ENCODE measurements at places on chromosomes 5 and 9.

DNA sequence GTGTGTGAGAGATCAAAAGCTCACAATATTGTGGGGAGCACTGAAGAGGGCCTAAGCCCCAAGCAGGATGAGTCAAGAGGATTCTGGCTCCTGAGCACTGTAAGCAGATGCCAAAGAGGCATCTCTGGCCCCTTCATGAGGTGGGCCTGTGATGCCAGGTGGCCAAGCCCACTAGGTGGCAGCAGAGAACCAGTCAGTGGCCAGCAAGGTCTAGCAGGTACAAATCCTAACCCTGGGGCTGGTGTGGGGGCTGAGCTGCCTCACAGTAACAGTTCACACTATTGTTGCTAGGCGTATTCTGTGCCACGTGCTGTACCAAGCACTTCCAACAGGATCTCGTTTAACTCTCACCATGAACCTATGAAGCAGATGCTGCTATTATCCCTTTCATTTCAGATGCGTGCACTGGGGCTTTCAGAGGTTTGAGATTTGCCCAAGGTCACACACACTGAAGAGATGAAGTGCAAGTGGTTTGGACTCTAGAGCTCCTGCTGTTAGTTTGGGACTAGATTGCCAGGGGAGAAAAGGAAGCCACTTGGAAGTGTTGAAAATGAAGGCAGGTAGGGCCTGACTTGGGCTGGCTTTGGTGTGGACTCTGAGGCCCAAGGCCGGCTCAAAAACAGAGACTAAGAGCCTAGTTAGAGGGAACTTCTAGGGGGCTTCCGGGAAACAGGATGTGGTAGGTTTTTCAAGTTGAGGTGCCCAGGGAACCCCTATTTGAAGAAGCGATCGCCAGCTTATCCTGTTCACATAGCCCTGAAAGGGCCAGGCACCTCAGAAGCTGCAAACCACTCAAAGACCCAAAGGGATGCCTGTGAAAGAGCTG lies 4.4 kb upstream of the MLANA start:
- DNase-seq: peak; percentile 74

DNA sequence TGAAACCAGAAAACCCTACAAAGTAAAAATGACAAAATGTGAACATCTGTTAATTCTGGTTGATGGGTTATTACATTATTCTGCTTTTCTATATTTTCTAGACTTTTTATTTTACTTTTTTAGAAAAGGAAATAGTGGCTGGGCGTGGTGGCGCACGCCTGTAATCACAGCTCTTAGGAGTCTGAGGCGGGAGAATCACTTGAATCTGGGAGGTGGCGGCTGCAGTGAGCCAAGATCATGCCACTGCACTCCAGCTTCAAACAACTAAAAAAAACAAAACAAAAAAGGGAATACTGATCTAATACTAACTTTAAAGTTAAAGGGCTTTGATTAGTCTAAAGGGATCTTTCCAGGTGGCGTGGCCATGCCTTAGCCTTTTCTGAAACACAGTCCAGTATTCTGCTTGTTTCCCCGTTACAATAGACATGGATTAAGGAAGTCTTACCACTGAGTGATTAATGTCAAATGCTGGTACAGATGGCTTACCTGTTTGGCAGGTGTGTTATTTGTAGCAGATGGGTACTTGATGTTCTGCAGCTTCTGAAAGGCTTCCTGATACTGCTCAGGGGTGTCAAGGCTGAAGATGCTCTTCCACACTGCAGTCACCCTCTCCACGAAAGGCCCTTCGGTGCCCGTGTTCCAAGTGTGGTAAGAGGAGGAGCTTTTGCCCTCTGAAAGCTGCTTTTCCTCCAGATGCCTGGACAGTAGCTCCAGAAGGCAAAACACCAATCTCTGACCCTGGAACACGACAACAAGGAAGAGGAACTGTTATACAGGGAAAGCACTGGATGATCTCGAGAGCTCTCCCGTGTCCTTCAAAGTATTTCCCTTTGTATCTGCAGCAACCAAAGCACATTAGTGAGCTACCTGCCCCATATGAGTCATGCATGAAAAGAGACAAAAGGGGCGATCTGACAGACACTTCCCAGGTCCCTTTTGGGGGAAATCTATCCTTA lies 37.5 kb downstream of the CNOT8 start:
- no peak for DNase-seq

- no peak for DNase-seq
Observed at GRCh38 chr5:146047396-146047795, 58.0 kb downstream of the PLAC8L1 start.

DNA sequence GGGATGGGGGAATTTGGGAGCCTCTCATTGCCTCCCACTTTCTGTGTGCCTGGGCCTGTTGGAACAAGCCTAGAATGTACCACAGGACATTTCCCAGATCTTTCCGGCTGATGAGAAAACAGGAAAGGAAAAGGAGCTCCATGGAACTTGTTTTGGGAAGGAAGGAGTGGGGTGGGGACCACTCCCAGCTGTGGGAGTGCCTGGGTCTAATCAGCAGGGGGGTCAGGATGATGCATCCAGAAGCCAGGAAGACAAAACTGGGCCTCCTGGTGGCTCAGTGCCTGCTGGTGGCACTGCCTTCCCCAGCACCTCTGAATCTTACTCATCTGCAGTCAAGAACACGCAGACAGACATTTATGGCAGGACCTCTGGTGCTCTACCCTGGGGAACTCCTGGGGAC lies 2.8 kb downstream of the SMIM33 start:
- peak; percentile 58 for DNase-seq

DNA sequence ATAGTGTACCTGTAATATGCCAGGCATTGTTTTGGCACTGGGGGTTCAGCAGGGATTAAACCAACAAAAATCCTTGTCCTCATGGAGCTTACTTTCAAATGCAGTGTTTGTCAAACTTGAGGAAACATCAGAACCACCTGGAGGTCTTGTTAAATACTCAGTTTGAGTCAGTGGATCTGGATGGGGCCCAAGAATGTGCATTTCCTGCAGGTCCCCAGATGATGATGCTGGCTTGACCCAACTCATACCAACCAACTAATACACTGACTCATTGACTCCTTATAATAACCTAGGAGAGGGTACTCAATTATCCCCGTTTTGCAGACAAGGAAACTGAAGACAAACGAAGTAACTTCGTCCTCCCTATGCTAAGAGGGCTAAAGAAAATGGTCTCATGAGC lies 11.3 kb downstream of the WWC1 start:
- peak; percentile 65 for DNase-seq

GRCh38 chr9:131097126-131097947 lies 1.0 kb downstream of the AIF1L start:
- no peak for DNase-seq

- DNase-seq: no peak
Observed at GRCh38 chr5:20360263-20360662, 372.3 kb upstream of the CDH18 start.
